Motor neuron (in vitro differentiated cells): ENCODE measurements at places on chromosomes 11 and 22.

GRCh38 chr11:130462101-130462885 is 13.8 kb downstream of the ADAMTS15 start:
- no peak for ATAC-seq

DNA sequence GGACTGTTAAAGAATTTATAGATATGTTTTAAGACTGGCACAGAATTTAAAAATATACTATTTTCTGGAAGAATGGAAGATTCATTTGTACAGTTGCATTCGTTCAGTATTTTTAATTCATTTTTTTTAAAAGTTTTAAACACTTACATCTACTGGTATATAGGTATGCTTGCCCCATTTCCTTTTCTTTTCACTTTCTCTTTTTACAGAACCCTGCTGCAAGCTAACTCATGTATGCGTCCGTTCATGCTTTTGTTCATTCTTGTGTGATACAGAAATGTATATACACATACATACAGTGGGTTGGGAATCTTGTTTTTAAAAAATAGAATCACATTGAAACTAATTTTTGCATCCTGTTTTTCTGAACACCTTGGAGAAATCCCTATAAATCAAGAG is 31.0 kb downstream of the PACS1 start:
- ATAC-seq, result no peak

GRCh38 chr11:128934926-128935325 is 7.7 kb downstream of the TP53AIP1 start:
- ATAC-seq, result no peak

DNA sequence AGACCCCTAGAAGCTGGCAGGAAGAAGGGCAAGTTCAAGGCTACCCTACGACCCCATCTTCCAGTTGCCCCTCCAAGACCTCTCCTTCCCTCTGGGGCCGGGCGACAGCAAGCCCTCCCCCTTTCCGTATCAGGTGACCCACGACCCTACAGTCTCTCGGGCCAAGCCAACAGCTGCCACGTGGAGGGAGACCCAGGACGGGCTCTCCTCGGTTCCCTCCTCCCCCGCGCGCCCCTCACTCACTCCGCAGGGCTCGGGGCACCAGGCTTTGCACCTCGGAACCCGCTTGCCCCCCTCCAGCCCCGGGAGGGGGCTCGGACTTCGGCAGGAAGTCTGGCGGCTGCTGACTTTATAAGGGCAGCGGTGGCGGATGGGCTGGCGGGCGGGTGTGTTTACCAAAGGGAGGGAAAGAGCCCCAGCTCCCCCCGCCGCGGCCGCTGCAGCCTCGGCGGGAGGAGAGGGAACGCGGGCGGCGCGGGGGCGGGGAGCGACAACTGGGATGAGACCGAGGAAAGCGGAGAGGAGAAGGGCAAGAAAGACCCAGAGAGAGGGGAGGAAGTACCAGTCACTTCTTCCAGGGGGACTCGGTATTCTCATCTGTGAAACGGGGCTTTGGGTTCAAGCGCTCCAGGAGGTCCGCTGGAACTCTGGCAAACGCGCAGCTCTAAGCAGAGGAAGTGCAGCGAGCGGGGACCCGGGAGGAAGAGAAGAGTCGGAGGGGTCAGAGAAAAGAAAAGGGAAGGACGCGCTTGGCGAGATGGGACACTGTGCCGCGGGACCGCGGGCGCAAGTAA is 767 bp downstream of the SLC43A1 start:
- peak; percentile 60 for ATAC-seq

GRCh38 chr22:23113847-23114720 is 27.7 kb downstream of the RSPH14 start:
- no peak for ATAC-seq

DNA sequence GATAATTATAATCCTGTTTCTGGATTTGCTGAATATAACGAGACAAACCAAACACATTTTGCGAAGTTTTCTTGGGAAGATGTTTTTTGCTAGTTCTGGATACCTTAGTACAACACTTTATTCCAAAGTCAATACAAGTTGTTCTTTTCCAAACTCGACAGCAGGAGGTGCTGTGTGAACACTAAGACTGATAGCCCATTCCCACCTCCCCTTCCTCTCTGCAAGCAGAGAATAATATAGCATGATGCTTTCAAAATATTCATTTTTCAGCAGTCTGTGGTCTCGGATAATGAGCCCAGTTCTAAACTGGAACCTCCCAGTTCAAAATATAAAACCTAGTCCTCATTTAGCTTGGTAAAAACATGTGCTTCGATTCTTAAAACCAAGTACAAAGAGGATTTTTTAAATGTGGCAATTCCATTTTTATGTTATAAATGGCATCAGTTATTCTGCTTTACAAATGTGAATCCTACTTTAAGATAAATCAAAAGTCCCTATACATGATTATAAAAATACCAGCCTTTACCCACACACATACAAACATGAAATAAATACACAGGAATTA is 129.1 kb downstream of the DCDC1 start:
- ATAC-seq, result peak; percentile 60

DNA sequence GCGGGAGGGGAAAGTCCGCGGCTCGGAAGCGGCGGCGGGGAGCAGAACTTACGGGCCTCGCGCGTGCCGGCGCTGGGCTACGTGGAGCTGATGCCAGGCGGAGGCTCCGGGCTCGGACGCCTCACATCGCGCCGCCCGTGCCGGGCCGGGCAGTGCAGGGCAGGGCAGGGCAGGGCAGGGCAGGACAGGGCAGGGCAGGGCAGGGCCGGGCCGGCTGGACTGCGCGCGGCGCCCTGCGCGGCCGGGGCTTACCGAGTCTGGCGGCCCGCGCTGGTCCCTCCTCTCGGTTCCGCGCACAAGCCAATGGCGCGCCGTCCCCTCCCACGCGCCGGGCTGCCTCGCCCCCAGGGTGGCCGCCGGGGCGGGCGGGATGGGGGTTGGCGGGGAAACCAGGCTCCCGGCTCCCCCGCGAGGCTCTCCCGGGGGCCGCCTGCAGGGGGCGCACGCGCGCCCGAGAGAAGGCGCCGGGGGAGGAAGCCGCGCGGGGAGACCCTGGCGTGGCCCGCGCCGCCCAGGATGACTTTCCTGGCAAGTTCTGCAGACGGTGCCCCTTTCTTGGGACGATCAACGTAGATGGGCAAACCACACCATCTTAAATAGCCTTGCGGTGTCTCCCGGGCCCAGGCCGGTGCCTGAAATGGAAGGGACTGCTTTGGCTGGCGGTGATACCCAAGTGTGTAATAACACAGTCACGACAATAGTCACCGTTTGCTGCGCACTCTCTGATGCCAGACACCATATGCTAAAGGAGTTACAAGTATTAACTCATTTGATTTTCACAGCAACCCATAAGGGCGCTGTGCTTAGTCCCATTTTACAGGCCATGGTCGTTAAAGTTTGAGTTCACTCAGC is at the start of gene TP53I11:
Gene TP53I11, minus strand, starts transcription at position 259 of the 852 bp plus-strand sequence. CDS start 12,548 bp downstream, outside the sequence.
- ATAC-seq, result peak; percentile 47

- no peak for ATAC-seq
Measured at GRCh38 chr22:17086788-17087497, 2.1 kb downstream of the IL17RA start.

DNA sequence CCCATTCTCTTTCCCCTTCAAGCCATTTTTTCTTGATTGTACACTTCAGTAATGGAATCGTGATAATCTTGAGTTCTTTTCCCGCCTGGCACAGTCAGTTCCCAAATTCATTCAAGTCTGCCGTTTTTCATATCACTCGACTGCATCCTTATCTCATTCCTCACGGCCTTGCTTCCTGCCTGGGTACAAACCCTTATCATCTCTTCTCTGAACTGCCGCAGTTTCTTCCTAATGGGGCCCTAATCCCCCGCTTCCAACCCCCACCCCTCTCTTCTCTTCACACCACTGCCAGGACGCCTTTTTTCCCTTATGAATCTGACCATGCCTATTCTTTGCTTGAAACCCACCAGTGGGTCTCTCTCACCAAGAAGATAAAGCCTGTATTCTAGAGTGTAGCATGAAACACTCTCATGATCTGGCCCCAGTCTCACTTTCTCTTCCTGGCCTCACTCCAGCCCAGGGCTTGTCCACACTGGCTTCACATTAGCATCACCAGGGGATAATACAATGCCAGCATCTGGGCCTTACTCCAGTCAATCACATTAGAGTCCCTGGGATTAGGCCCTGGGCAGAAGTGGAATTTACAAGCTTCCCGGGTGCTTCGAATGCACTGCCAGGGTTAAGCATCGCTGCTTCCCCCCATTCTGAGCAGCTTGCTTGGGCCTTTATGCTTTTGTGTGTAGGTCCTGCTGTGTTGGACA is 102.1 kb downstream of the FBXO7 start:
- ATAC-seq, result peak; percentile 36

DNA sequence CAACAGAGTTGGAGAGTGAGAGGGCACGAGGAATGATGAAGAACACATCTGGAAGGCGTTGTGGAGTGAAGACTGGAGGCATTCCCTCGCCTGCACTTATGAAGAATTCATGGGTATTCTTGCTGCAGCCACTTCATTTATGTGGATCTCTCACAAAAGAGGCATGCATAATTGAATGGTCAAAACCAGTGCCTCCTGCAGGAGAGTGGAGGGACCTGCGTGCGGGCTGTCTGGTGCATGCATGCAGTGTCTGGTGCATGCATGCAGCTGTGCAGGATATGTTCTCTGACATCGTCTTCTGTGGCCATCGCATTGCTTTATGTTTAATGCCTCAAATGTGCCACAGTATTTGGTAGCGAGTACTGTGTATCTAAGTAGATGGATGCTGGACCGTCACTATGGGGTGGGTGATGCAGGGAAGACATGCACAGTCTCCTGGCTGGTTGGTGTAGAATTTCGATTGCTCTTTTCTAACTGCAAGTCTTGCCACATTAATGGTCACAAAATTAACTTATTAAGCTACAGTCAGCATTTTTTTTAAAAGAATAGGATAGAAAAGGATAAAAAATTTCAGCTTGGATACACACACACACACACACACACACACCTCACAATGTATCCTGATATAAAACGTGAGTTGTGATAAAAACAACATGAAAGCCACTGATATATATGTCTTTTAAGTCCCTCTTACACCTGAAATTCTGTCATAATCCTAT is 20.9 kb upstream of the NTM start:
- ATAC-seq, result no peak

GRCh38 chr11:76365038-76365679 is 15.8 kb downstream of the THAP12 start:
- no peak for ATAC-seq

DNA sequence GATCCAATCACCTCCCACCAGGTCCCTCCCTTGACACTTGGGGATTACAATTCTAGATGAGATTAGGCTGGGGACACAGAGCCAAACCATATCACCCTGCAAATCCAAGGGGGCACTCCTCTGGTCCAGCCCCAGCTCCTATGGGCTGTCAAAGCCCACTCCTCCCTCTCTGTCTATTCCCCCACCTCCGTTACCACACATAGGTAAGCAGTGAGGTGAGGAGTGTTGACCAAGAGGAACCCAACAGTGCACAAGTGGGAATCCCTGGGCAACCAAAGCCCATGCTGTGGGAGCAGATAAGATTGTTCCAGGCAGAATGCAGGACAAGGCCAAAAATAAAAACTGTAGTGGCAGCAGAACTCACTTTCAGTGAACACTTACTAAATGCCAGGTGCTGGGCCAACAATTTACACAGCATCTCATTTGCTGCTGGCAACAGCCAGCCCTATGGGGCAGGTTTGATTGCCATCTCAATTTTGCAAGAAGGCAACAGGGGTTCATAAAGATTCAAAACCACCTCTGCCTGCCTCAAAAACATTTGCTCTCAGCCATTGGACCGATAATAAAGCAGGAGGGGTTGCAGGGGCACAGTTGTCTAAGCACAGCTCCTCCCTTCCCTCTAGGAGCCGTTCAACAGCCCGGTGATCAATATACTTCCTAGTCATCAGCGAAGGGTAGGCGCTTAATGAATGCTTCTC is 8.9 kb downstream of the SDF2L1 start:
- ATAC-seq, result no peak

- ATAC-seq, result no peak
Measured at GRCh38 chr11:86910592-86910991, 44.6 kb downstream of the FZD4 start.

DNA sequence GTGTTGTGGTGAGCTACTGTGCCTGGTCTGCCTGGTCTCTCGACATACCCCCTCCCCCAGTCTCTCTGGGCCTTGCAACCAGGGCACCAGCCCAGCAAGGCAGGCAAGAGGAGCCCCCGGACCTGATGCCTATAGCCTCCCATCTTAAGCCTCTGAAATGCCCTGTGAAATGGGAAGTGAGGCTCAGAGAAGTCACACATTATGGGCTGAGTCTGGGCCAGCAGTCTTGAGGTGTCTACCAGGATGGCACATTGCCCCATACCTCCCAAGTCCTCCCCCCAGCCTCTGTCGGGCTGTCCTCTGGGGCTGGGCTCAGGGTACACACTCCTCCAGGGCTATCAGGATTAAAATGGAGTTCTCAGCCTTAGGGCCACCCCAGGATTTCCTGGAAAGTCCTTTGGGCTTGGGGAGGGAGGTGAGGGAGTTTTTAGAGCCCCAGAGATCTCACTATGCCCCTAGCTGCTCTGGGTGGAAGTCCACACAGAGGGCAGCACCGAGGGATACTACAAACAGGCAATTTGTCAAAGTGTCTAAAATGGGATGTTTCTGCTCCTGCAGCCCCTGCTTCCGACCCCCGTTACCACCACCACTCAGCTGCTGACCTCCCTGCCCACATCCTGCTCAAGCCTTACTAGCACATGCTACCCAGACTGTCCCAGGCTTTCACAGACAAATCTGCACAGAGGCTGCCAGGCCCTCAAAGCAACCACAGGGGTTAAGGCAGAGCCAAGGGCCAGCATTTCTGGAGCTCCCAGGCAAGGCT is 3.1 kb upstream of the SH3BP1 start:
- no peak for ATAC-seq

- peak; percentile 39 for ATAC-seq
Measured at GRCh38 chr22:27885977-27886842, 32.8 kb downstream of the PITPNB start.

- ATAC-seq, result no peak
Measured at GRCh38 chr11:76271068-76271467, 64.8 kb upstream of the WNT11 start.

- no peak for ATAC-seq
Measured at GRCh38 chr11:86555866-86556265, 116.5 kb downstream of the ME3 start.

- ATAC-seq, result peak; percentile 77
Measured at GRCh38 chr11:124946735-124947141, 7.3 kb upstream of the CCDC15 start.

GRCh38 chr11:130068986-130069658 is 572 bp upstream of the APLP2 start:
- ATAC-seq, result peak; percentile 55

DNA sequence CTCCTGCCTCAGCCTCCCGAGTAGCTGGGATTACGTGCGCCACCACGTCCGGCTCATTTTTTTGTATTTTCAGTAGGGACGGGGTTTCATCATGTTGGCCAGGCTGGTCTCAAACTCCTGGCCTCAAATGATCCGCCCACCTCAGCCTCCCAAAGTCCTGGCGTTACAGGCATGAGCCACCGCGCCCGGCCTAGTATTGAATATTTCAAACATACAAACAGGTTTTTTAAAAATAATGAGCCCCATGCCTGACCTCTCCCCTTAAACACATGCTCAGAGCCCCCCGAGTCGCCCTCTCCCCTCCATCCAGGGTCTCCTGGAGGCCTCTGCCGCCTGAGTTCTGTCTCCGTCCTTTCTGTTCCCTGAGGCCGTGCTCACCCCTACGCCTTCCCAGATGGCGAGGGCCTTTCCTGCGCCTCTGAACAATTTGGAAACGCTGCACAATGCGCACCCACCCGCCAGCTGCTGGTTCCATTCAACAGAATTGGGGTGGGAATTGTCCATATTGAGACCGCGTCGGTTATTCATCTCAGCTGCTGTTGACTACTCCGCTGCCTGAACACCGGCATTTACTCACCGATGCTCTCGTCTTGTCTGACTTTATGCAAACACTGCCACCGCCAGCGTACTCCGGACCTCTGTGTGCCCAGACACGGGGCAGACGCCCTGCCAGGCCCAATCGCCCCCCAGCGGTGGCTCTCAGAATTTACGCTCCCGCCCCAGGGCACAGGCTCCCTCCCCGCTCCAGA is 13.6 kb upstream of the RNH1 start:
- no peak for ATAC-seq

- ATAC-seq, result no peak
Measured at GRCh38 chr11:95363164-95363563, 132.2 kb upstream of the SESN3 start.
